T-helper 2 cell (primary cell): ENCODE measurements at places on chromosomes 5 and 9.

DNA sequence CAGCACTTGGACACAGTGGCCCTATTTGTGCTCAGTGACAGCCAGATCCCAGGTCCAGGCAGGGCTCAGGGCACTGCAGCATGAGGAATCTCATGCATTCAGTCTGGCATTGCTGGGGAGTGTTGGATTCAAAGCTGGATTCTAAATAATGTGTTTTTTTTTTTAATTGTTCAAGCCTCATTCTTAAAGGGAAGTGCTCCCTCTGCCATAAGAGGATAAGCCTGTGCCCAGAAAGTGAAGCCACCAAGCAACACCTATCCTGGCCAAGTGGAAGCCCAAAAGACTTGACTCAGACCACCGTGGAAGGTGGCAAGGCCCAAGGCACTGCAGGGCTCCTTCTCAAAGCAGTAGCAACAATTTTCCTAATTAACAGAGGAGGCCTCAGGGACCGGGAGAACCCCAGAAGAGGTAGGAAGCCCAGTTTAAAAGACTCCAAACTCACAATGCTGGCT, 135.6 kb downstream of the ACTL7B start:
- DNase-seq = no peak

- DNase-seq = no peak
Measured at GRCh38 chr5:80757290-80757689, 102.5 kb upstream of the DHFR start.

- DNase-seq = no peak
Measured at GRCh38 chr5:149822301-149822700, 92.2 kb downstream of the PPARGC1B start.

DNA sequence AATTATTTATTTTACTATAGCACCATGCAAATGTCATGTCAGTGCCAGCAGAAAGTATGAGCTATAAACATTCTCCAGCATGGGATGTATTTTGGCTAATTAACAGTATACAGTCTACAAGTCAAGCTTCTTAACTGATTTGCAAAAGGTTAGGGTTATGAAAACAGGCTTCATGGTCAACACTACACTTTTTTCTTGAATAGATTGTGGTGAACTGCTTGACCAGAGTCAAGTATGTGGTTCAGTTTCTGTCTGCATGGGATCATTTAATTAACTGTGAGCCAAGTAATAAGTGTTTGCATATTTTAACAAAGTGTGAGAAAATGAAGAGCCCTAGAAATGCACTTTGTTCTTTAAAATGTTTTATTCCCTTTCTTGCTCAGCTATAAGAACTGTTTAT, 14.5 kb upstream of the GNAQ start:
- no peak for DNase-seq

DNA sequence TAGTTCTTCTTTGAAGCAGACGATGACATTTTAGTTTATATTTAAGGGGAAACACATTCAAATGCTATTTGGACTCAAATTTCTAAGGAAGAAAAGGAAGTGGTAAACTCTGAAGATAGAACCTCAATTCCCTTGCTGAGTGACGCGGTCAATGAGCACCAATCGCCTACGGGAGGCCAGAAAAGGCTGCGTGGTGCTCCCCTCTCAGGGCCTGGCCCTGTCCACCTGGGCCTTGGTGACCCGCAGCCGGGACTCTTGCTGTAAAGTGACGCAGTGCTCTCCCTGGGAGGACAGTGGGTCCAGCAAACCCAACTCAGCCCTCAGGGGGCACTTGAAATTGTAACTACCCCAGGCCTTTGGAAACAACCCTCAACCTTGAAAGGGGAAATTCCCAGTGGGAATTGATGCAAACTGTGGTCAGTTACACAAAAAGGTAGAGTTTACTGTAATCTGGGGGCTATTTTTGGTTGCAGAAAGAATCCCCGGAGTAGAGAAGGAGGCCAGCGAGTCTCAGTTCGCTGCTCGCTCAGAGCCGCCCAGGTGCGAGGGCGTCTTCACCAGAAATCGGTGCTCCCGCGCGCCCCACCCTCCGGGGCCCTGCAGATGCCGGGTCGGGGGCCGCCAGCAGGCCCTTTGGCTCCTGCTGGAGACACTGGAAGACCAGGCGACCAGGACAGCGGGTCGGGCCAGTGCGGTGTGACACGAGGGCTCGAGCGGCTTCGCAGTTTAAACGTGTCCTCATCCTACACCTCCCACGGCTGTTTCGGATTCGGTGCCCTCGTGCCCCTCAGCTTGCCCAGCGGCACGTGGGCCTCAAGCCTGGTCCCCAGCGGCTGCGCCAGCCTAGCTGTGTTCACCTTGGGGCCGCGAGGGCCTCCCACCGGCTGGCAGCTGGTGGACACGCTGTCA, 1.4 kb upstream of the ANKRD33B start:
- DNase-seq = no peak

GRCh38 chr5:3825531-3826451, 230.2 kb downstream of the IRX1 start:
- no peak for DNase-seq

- no peak for DNase-seq
Measured at GRCh38 chr9:123975871-123976270, 35.7 kb upstream of the LHX2 start.

DNA sequence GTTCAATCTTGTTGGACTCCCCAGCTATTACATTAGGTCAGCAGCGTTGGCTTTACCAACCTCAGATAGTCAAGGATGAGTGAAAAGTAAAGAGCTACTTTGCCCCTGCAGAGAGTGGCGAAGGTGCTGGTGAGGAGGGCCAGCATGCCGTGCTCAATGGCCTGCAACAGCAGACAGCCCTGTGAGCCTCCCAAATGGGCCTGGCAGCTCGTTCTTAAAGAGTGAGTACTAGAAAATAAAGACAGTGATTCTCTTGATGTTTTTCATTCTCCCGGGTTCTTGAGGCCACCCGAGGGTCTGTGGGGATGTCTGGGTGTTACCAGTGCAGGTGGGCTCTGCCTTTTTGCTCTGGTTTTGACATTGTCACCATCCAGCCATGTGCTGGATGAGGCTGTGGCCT, 16.2 kb downstream of the GADD45G start:
- no peak for DNase-seq

- DNase-seq = no peak
Measured at GRCh38 chr5:90099099-90099498, 310.5 kb downstream of the CETN3 start.

GRCh38 chr5:141685591-141685990, 3.6 kb upstream of the ARAP3 start:
- DNase-seq = no peak

DNA sequence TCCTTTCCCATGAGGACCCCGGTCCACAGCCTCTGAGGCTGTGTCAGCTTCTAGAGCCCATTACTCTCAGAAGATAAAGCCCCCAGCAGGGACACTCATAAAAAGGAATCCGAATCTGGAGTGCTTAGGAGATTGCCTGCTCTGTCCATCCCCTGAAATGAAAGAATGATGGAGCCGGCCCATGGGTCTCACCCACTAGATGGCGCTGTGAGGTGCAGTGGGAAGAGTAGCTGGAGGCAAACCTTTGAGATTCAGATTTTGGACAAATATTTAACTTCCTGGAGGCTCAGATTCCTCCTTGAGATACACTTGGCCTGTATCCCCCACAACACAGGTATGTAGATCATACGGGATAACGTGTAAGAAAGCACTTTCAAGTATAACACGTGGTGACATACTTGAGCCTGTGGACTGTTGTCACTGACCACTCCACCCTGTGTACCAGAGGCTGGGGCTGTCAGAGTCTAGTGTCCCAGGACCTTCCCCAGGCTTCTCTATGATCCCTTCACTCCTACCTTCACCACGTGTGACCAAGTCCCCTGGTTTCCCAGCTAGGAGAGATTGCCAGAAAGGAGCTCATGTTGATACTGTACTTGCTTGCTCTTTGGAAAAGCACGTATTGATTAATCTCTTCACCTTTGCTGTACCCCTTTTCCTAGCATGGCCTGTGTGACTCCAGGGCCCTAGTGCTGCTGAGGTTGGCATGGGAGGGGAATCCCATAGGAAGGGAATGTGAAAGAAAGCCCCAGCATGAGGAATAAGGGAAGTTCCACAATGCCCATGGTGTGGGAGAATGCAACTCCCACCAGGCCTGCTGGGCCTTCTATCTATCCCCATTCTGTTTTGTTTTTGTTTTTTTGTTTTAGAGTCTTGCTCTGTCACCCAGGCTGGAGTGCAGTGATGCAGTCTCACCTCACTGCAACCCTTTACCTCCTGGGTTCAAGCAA, 32.1 kb downstream of the TRMO start:
- DNase-seq = peak; percentile 58

- DNase-seq = no peak
Measured at GRCh38 chr5:131328536-131329285, 64.9 kb downstream of the CDC42SE2 start.

GRCh38 chr5:89908876-89909275, 500.7 kb downstream of the CETN3 start:
- DNase-seq = no peak

- DNase-seq = no peak
Measured at GRCh38 chr9:7117676-7118561, 360.1 kb downstream of the KDM4C start.

DNA sequence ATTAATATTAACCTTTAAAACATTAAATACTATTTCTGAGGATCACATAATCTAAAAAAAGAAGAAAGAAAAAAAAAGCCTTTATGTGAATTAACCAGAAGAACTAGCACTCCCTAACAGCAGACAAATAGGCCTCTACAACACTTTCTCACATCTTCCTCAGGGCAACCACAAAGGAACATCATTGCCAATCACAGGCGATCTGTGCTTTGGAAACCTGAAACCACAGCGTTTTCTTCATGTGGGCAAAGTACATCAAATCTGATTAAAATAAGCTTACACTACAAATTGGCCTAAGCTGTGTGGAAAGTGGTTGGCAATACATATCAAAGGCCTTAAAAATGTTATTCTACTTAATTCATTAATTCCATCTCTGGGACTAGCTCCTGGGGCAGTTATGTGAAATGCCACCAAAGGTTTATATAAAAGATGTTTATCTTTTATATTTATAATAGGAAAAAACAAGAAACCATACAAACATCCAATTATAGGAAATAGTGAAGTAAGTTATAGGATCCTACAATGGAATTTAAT, 184.8 kb upstream of the TBCA start:
- no peak for DNase-seq

- DNase-seq = no peak
Measured at GRCh38 chr5:122785294-122785693, 10.4 kb downstream of the SNX2 start.

GRCh38 chr5:74185599-74185998, 454.9 kb downstream of the ENC1 start:
- DNase-seq = no peak

DNA sequence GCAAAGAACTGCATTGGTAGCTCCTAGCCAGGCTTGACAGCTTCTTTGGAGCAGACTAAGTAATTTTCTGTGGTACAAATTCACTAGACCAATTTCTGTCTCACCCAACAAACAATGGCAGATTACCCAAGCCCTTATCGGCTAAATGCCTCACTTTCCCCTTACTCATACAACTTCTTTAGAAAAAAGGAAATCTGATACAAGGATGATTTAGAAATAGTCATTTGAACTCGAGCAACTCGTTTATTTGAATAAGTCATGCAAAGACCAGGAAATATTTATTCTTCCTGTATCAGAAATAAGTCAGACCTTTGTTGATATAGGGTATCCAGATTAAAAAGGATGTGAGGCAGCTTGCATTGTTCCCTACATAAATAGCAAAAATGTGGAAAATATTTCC, 170.4 kb upstream of the CDH6 start:
- no peak for DNase-seq

GRCh38 chr5:42870882-42871418, 59.3 kb upstream of the SELENOP start:
- no peak for DNase-seq

GRCh38 chr9:93633492-93634221, 57.3 kb downstream of the PHF2 start:
- DNase-seq = no peak

- no peak for DNase-seq
Measured at GRCh38 chr9:97981846-97982682, 1.1 kb upstream of the ANP32B start.

DNA sequence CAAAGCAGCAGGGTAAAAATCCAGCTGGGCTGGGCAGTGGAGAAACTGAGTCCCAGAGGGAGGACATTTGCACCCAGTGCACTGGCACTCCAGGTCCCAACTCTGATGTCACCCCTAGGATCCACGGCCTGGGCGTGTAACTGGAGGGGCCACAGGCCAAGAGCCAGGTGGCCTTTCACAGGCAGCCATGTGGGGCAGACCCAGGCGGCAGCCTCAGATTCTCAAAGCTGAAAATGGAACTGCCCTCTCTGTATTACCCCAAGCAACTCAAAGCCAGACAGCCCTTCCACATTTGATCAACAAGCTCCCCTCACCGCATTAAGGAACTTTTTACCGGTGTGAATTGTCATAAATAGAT, 46.7 kb downstream of the RASGEF1C start:
- no peak for DNase-seq

DNA sequence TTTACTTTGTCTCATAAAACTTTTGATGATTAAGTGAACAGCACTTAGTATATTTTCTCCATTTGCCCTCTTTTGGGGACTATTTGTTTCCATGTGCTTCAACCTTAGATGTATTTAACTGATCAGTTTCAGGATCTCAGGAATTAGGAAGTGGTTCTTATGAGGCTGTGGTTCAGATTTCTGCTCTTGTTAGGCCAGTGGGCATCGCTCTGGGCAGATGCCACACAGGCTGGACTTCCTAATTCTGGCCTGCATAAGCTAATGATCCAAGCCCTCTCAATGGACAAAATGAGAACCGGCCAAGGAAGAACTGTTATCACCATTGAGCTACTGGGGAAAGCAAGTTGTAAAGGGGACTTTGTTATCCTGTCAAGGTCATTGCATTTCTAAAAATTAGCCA, 6.9 kb downstream of the ARHGAP26 start:
- DNase-seq = no peak

DNA sequence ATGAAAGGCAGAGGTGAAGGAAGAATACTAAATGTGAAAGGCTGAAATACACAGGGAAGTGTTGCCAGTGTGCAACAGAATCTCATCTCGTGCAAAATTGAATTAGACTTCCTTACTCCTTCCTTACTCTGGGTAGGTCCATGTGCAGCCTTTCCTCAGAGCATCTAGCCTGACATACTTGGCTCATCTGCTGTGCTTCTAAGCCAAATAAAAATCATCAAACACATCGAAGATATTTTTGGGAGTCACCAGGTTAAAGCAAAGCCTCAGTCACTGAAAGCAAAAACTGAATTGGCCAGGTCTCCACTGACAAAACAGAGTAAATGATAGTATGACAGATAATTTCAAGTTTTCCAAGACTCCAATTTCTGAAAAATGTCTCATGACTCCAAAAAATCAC, 19.3 kb downstream of the STARD4 start:
- DNase-seq = no peak

GRCh38 chr9:129494113-129494789, 126.7 kb downstream of the C9orf50 start:
- DNase-seq = no peak

GRCh38 chr9:37428345-37428744, 5.8 kb downstream of the GRHPR start:
- no peak for DNase-seq

GRCh38 chr5:149228618-149229297, 42.9 kb upstream of the AFAP1L1 start:
- DNase-seq = no peak

- DNase-seq = no peak
Measured at GRCh38 chr5:163838738-163839137, 333.3 kb downstream of the MAT2B start.
